ENCODE measurements at places on chromosomes 1 and 21.

- no peak for DNase-seq
Observed at GRCh38 chr1:7721940-7722669, 49.0 kb upstream of the VAMP3 start.

- peak; percentile 77 for DNase-seq
Observed at GRCh38 chr1:154609398-154610380, 1.7 kb upstream of the ADAR start.

DNA sequence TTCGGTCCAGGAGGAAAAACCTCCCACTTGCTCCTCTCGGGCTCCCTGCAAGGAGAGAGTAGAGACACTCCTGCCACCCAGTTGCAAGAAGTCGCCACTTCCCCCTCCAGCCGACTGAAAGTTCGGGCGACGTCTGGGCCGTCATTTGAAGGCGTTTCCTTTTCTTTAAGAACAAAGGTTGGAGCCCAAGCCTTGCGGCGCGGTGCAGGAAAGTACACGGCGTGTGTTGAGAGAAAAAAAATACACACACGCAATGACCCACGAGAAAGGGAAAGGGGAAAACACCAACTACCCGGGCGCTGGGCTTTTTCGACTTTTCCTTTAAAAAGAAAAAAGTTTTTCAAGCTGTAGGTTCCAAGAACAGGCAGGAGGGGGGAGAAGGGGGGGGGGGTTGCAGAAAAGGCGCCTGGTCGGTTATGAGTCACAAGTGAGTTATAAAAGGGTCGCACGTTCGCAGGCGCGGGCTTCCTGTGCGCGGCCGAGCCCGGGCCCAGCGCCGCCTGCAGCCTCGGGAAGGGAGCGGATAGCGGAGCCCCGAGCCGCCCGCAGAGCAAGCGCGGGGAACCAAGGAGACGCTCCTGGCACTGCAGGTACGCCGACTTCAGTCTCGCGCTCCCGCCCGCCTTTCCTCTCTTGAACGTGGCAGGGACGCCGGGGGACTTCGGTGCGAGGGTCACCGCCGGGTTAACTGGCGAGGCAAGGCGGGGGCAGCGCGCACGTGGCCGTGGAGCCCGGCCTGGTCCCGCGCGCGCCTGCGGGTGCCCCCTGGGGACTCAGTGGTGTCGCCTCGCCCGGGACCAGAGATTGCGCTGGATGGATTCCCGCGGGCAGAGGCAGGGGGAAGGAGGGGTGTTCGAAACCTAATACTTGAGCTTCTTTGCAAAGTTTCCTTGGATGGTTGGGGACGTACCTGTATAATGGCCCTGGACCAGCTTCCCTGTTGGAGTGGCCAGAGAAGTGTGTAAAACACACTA lies 45.3 kb downstream of the MRPL39 start:
- DNase-seq: peak; percentile 77

DNA sequence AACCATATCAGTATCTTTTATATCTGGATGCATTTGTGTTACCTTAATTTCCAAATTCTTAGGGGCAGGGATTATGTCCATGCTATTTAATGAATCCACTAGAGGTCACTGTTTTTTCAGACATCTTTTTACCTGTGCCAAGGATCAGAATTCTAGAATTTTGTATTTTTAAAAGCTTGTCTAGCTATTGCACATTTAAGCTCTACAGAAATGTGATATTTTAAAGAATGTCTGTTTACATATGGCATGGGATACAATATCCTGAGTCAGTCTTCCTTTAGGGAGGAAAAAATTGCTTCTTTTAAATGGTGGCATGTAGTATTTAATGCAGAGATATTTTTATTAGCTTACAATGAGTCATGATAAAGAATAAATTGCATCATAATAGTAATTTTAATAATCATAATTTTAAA lies 11.3 kb downstream of the RPAP2 start:
- DNase-seq: peak; percentile 56

DNA sequence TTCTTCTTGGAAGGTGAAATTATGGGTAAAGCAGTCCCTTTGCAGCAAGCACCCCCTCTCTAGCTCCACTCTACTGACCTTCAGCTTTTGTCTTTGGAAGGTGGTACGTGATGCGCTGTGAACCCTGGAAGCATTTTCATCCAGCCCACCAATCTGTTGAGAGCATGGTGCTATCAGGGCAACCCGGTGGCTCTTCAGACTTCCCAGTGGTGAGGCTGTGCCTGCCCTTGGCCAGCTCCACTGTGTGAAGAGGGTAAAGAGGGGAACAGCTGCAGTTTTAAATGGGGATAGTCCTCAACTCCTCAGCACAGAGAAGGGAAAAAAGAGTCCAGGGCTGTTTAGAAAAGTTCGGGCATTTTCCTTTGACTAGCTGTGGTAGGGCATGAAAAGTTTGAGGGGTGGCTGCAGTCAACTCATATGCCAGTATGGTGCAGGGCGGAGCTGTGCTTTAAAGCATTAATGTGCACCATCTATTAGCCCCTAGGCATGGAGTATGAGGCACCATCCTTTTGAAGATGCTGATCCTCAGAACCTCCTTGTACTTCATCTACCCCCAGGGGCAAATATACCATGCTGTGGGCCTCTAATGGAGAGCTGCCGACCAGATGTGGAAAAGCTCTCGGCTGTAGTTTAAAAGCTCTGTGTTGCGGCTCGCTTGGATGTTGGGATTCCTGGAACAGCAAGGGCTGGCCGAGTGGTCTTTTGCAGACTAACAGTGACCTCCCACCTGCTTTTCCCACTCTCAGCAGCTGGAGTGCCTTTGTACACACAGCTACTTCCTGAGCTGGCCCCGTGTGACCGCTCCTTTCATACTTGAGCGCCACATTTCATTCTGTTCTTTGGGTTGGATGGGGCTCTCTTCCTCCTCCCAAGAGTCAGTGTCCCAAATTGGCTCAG lies 123.0 kb downstream of the PEX14 start:
- DNase-seq: no peak

- no peak for DNase-seq
Observed at GRCh38 chr1:232508130-232508701, 121.7 kb downstream of the SIPA1L2 start.

GRCh38 chr1:242828199-242828598 lies 303.7 kb upstream of the PLD5 start:
- no peak for DNase-seq

Data from CD4-positive, alpha-beta T cell treated with Interleukin-17A for 1 hour (primary cell).